NCI-H1105 treated with DMSO at 0.1 percent for 48 hours (cell line): ENCODE measurements at places on chromosomes 4 and X.

DNA sequence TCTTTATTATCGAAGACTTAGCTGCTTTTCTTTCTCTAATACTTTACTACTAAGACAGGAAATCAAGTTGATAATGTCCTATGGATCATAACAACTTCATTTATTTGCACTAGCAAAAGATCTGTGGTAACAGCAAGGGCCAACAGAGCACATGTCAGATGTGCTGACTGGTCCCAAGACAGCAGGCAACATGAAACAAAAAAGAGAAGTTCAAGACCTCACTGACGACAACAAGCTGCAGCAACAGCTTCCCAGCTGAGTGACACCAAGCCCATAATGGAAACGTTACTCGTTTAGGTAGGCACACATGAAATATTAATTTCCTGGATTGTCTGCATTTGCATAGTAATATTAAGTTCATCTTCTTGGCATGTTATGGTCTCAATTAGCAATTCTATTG lies 126.9 kb downstream of the UNC5C start:
- no peak for DNase-seq

GRCh38 chrX:153825042-153825441 lies 5.3 kb downstream of the PDZD4 start:
- DNase-seq = no peak

DNA sequence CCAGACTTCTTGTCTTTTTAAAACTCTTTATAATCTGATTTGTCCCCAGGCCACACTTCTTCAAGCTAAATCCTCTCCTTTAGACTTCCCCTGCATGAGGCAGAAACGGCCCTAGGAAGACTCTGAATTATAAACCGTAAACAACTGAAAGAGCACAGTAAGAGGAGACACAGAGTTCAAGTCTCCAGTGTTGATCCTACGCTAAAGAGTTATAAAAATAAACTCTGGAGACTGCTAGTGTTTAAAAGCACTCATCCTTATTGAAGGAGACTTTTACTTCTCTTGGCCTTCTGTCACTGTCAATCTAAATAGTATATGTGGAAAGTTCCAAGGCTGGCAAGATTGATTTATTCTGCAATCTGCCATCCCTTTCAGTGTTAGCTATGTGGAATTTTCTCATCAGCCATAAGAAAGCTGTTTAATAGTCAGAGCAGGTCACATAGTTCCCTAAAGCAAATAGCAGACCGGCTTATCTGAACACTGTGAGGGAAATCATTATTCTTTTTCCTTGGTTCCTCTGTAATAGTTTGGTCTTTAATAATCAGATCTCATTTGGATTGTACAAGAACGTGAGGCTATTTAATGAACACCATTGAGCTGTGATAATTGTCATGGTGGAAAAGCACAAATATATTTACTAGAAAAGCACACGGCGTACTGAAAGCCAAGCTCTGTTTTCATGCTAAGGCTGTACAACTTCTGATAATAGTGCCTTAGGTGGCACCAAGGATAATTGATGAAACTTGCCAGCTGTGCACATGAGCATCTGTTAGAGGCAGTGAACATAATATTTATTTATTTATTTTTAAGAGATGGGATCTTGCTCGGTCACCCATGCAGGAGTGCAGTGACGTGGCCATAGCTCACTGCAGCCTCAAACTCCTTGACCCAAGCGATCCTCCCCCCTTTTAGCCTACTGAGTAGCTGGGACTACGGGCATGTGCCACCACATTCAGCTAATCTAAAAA lies 157.7 kb downstream of the CEP135 start:
- no peak for DNase-seq

- DNase-seq = peak; percentile 29
These were observed 10.0 kb downstream of the QRFPR start for GRCh38 chr4:121370729-121371325.

GRCh38 chr4:113776016-113776415 lies 14.5 kb upstream of the CAMK2D start:
- no peak for DNase-seq

DNA sequence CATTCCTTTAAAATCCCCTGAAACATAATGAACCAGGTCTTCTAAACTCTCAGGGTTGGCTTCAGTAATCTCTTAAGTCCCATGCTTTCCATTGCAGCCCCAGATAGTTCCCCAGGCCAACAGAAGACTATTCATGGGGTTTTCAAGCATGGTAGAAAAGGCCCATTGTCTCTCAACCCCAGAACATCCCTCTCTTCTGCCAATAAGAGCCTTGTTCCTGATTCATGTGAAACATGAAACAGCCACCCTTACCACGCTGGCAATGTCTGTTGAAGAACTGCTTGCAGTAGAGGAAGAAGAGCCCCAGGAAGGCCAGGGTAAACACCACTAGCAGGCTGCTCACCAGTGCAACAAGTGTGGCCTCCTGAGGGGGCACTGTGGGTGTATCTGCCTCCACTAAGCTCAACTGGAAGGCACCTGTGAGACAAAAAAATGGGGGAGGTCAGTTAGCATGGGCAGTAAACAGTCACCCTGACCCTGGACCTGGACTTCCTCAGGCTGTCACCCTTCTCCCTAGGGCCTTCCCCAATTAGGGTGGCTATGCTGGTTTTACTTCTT lies 36.4 kb downstream of the EDA2R start:
- DNase-seq = no peak

GRCh38 chr4:3477750-3478430 lies 14.8 kb downstream of the DOK7 start:
- no peak for DNase-seq

DNA sequence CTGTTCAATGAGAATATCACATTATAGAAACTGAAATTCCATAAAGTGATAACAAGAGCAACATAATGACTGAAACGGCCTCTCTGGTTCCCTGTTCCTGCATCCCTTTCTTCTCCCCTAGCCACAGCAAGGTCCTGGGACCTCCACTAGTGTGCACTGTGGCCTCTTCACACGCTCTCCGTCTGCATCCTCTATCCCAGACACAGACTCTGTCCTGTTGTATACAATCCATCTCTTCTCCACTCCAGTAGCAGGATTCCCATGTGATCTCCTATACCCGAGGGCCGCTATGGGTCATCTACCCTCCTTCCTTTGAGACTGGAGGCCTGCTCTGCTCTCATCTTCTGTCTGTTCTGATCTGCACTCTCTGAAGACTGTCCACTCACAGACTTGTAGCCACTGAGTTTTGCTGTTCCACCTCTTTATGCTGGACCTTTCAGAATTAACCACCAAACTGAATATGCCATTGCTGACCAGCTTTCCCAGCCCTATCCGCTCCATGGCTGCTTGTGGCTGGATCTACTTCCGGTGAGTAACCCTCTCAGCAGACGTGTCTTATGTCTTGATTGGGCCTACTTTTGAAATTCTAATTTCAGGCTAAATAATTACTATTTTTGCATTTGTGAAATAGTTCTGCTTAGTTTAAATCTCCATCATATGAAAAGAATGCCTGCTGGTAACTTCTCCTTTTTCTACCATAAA lies 105.1 kb upstream of the NAP1L5 start:
- DNase-seq = no peak

DNA sequence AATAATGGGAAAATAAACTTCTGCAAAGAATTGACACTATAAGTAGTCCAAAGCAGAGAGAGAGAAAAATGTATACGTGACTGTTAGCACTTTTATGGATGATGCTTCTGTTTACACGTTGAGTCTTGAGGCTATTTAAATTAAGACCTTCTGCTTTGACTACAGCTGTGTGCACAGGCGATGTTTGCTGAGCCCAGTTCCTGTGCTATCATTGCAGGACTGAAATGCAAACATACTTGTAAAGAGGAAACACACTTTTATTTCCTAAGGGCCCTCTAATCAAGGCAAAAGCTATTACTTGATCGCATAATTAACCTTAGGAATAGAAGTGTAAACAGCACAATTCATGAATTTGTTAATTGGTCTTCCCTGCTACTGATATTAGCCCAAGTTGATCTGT lies 226.9 kb downstream of the FBXW7 start:
- DNase-seq = peak; percentile 55

DNA sequence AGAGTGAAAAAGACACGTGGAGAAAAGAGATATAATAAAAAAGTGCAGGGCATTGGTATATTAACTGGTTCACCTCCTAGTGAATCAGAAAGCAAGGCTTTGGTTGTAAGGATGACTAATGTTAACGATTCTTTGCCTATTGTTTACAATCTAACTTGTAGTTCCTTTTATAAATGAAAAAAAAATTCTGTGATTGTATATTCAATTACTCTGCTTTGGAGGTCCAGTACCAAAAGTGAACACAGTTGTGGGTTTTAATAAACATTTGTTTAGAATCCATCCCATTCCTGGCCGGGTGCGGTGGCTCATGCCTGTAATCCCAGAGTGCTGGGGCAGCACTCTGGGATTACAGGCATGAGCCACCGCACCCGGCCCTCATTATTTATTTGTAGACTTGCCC lies 36.9 kb upstream of the PRSS12 start:
- no peak for DNase-seq

DNA sequence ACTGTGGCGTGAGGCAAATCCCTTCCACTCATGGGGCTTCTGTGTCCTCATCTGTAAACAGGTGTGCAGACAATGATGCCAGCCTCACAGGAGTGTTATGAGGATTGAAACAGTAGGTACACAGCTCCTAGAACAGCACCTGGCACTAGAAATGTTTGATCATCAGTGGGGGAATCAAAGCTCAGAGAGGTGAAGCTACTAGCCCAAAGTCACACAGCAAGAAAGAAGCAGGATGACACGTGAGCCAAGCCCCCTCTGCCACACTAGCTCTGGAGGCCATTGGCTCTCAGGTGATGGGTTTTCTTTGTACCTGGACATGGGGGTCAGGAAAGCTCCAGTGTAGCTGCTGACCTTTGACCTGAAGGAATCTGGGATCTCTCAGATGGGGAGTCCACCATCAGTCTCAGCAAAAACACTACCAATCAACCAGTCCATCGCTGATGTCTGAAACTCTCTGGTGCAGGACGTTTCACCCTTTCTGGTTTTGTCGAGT lies 13.4 kb upstream of the SLC2A9 start:
- DNase-seq = no peak

DNA sequence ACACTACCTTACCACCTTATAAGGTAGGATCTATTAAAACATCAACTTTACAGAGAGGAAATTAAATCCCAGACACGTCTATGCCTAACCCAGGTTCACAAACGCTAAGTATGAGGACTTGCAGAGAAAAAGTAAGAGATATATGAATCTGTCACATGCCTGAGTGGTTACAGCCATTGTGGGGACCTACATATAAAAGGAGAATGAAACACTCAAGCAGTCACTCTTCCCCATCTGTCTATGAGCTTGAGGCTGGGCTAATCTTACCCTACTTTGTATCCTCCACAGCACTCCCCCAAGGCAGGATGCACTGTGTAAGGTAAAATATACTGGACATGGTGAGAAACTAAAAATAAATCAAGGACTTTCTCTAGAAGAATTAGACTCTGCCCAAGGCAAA lies 339.9 kb downstream of the HNRNPD start:
- no peak for DNase-seq

DNA sequence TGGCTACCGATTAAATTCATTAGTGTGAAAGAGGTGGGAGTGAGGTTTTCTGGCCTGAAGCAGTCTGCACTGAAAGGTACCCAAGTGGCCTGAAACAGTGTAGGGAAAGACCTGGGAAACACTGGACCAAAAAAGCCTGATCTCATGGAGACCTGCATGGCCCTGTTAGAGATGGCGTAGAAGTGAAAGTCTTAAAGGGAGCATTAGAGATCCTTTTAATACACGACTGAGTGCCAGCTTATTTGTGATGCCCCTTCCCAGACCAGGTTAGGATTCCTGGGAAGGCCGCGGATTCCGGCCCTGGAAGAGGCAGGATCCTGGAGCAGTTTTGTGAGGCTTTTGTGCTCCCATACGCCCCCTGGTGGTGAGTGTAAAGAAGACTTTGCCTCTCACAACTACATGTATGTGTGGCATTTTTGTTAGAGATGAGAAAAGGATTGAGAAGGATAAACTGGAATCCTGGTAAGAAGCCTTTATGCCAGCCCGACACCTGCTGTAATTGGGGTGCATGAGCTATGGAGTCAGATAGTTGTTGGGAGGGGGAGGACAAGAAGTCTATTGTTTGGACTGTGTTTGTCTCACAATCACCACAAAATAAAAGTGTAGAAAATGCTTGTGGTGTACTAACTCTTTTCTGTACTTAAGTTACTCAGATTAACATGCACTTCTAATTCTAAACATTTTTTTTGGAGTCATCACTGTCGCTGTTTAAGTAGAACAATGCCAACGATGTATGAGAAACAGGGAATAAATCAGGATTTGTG lies 54.0 kb downstream of the JADE1 start:
- DNase-seq = peak; percentile 45

DNA sequence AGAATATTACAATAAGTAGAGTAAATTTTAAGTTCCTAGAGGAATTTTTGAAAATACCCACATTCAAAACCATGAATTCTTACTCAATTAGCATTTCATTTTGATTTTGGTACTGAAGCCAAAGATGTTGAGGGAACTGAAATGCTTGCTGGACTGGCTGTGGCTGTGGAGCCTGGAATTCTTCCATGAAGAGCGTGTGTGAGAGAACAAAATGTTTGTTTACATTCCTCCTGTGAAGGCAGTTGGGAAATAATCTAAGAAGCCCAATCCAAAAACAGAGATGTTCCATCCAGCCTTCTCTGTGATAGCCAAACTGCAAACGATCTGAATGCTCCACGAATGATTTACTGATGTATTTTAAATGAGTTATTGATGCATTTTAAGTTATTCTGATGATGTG lies 3.8 kb upstream of the ADH1B start:
- no peak for DNase-seq

- DNase-seq = peak; percentile 21
These were observed 8.1 kb upstream of the RPGR start for GRCh38 chrX:38335382-38335781.

GRCh38 chr4:1176398-1177273 lies 4.3 kb upstream of the SPON2 start:
- DNase-seq = no peak

GRCh38 chr4:101186567-101187184 lies 160.7 kb downstream of the PPP3CA start:
- DNase-seq = no peak

DNA sequence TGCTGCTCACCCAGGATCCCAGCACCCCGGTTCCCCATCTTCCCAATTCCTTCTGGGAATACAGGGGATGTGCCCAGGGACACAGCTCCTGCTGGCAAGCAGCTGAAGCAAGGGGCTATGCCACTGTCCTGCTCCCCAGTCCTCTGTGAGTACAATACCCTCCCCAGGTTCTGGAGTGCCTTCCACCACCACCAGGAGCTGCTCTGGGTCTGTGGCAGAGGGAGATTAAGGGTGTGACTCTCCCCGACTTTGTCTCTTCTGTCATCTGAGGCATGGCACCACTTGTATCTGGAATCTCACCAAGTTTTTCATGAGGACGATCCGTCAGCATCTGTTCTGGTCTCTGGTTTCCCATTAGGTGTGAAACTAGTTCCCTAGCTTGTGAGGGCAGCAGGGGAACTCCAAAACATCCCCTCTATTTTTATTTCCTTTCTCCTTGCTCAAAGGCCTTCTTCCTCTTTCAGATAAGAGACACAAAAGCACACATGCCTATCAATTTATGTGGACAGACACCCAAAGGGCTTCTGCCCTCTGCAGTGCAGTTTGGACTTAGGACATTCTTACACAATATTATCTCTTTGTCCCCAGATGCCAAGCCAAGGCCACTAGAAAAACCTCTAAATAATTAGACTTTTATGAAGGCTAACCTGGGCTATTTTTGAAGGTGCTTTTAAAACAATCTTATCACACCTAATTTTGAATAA lies 26.8 kb downstream of the MGST2 start:
- no peak for DNase-seq

- DNase-seq = no peak
These were observed 19.9 kb upstream of the MXD4 start for GRCh38 chr4:2281575-2282343.

- DNase-seq = no peak
These were observed 120.2 kb upstream of the BANK1 start for GRCh38 chr4:101670370-101670769.

GRCh38 chr4:12319765-12320164 lies 891.1 kb upstream of the HS3ST1 start:
- DNase-seq = no peak
